ENCODE measurements at places on chromosomes 3 and 15.
A peak's percentile ranks its signal among the peaks of the same experiment; 100 is the strongest.

DNA sequence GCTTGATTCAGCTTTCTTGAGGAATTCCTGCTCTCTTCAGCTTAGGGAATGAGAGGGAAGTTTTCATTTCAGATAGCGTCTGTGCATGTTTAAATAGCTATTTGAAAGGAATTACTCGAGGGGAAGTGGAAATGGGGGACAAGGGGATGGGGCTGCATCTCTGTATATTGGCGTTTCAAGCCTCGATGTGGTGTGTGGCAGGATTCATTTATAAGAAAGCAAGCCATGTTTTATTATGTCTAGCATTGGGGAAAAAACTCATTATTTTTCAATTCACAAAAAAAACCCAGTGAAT lies 1.0 kb downstream of the ATP2C1 start:
- DNase-seq, result no peak

DNA sequence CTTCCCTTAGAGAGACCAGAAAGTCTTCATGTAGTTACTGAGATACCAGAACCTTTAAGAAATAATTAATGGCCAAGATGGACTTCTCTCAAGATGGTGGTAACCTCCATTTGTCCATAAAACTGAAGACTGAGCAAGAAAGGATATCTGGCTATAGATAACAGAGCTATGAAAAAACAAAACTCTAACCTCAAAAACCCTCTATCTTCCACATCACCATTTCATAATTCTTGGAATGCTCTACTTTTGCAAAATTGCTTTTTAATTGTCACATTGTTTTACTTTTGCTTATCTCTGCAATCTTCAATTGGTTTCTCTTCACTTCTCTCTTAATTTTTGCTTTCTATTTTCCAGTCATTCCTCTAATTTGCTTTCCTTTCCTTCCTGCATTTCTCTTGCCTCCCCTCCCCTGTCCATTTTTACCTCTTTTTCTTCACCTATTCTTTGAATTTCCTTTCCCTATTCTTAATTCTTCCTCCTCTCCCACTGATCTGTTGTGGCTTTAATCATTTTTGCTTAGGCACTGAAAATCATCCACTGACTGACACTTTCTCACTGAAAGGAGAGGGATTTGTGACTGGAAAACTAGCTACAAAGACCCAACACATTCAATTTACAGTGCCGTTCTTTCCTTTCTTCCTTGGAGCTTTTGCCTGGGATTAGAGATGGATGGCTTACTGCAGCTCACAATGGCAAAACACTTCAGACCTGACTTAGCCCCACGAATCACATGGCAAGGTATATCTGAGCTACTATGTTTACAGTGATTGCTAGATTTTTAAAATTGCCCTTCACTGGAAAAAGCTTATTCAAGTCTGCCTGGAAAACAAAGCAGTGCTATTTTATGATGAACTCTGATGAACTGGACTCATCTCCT lies 242.8 kb downstream of the CHST2 start:
- no peak for DNase-seq

- DNase-seq, result no peak
Measured at GRCh38 chr3:108042300-108042699, 48.5 kb downstream of the CD47 start.

- DNase-seq, result no peak
Measured at GRCh38 chr3:114336122-114336697, 42.4 kb downstream of the TIGIT start.

- no peak for DNase-seq
Measured at GRCh38 chr3:46463120-46463867, 1.4 kb downstream of the LTF start.

DNA sequence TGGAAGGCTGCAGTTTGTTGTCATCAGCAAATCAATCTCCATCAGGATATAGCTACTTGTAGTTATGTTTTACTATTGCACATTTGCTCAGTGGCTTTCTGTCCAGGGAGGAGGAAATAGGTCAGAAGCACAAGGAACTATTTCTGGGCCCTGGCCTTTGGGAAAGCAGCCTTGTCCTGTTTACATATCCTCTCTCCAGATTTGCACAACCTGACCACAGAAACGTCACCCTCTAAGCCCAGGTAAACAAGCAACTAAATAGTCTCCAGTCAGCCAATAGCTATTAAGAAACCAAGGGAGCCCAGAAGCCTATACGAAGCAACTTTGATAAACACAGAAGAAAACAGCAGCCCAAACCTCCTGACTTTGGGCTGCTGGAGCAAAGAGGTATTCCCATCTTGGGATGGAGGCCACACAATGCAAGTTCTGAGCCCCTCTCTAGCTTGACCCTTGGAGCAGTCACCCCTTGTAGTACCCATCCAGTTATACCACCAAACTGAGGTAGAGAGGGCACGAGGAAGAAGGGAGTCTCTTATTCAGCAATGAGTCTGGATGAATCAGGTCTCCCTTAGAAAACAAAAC lies 2.3 kb upstream of the FEM1B start:
- no peak for DNase-seq

DNA sequence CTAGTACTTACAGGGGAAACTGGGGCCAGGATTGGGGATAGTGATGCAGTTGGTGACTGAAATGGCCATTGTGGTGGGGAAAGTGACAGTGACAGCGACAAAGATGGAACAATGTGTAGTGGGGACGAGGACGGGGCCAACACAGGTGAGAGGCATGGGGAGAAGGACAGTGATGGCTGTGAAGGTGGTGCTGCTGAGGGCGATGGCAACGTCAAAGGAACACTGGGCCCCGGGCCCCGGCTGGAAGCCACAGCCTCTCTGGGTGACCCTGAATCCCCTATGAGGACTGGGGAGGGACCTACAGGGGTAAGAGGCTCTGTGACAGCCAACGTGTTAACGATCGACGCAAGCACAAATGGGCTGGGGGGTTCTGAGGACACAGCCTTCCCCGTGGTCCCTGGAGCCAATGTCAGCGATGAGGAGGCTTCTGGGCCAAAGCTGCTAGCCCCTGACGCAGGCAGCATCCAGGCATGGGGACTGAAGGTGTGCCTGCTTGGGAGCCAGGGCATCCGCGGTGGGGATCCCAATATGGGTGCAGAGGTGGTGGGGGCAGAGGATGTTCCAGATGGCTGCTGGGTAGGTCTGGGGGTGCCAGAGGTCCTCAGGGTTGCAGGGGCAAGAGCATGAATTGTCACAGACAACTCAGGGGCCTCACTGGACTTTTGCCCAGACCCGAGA lies 25.2 kb upstream of the GOLGA6C start:
- no peak for DNase-seq

DNA sequence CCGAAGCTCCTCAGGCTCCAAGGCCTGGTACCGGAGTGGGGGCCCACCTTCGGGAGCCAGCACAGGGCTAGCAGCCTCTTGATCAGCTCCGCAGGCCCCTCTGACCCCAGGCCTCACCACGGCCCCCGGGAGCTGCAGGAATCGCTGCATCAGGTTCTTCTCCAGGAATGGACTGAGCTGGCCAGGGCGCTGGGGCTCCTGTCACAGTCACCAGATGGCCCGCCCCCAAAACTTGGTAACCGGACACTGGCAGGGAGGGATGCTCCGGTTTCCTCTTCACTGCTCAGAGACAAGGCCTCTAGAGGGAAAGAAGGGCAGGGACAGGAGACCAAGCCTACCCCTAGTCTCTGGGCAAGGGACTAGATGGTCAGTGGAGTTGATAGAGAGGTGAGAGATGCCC lies 9.9 kb downstream of the AP3B2 start:
- DNase-seq, result no peak

DNA sequence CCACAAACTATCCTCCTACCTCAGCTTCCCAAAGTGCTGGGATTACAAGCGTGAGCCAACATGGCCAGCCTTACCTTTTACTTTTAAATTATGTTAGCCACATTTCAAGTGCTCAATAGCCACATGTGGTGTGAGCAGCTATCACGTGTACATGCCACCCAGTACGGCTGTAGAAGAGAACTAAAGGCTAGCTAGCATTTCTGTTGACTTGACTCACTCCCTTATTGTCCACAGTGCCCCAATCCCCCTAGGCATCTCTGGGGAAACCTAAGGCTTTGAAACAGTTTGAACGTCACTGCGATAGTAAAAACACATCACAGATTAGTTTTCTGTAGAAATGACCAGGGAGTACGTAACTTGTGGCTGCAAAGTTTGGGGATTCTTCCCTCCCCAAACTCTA lies 12.0 kb downstream of the C15orf40 start:
- DNase-seq, result no peak

- peak; percentile 50 for DNase-seq
Measured at GRCh38 chr3:30607032-30607833, 832 bp downstream of the TGFBR2 start.

GRCh38 chr15:89365462-89366065 lies 30.9 kb upstream of the POLG start:
- no peak for DNase-seq

GRCh38 chr3:187706971-187707370 lies 4.6 kb upstream of the RTP2 start:
- no peak for DNase-seq

DNA sequence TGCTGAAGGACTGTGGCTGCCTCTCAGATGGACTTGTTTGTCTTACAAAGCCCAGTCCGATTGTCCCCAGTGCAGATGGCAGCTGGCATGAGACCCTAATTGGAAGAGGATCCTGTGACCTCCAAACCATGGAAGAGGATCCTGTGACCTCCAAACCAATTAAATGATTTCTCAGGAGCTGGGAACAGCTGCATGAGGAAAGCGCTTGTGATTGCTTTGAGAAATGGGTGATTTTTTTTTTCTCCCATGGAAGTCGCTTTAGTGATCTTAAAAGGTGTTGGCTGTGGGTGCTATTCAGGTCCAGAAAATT lies 68.4 kb upstream of the LARS2 start:
- DNase-seq, result no peak

DNA sequence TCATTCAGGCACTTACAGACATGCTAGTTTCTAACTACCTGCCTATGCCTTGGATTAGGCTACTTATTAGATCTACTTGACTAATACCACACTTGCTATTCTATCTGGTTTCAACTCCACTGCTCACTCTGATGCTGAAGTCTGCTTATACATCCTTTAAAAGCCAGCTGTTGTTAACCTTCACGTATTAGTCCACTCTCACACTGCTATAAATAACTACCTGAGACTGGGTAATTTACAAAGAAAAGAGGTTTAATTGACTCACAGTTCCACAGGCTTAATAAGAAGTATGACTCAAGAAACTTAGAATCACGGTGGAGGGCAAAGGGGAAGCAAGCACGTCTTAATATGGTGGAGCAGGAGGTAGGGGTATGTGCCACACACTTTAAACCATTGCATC lies 47.7 kb upstream of the ANKRD28 start:
- DNase-seq, result no peak

DNA sequence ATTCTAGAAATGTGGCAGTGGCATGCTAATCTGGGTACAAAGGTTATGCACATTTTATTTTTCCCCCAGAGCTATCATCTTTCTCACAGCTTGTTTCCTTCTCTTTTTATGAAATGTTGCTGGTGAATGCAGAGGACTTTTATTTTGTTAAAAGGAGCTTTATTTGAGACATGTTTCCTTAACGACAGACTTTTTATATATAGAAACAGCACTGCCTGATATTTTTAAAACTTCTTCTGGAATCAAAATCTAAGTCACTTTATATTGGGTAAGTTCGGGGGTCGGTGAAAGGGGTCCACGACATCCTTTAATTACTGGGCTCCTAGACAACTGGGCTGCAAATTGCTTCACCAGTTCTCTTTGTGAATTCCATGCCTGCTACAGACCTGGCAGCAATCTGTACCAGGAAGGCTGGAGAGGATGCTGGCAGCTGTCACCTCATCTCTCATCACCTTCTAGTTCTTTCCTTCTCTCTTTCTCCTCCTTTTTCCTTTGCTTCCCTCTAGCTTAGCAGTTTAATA lies 464.7 kb downstream of the PDCD6IP start:
- no peak for DNase-seq

- DNase-seq, result no peak
Measured at GRCh38 chr3:188834349-188834748, 337.4 kb upstream of the TPRG1 start.

GRCh38 chr3:65342084-65342683 lies 654.4 kb upstream of the ADAMTS9 start:
- no peak for DNase-seq

DNA sequence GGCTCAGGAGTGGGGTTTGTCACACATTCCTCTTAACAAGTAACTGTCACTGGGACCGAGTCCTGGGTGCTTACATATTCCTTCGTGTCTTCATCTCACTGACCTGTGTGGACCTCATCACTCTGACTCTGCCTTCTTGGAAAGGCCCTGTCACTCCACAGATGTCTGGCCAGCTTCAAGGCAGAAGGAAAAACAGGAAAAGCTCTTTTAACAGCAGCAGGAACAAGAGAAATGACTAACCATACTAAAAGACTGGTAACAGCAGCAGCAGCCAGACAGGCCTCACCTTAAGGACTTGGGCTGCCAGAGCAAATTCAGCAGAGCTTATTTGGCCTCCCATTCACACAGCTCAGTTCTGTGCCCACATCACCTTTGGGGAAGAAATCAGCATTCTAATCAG lies 68.1 kb downstream of the USF3 start:
- no peak for DNase-seq

GRCh38 chr3:35393901-35394799 lies 245.2 kb upstream of the ARPP21 start:
- no peak for DNase-seq

DNA sequence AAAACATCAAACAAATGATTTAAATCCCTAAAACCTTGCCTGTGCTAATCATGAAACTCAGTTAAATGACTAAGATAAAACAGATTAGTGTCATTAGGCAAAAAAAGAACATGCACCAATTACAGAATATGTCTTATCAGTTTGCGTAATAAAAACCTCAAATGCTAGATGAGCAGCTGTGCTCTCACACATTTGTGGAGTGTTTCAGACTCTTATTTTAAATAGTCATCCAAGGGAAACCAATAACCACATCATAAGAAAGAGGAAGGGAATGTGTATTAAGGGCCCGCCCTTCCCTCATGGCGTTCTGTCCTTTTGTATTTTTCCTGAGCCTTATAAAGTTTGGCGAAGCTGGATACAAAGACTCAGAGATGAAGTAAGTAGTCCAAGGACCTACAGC lies 6.6 kb downstream of the SAMMSON start:
- DNase-seq, result no peak

DNA sequence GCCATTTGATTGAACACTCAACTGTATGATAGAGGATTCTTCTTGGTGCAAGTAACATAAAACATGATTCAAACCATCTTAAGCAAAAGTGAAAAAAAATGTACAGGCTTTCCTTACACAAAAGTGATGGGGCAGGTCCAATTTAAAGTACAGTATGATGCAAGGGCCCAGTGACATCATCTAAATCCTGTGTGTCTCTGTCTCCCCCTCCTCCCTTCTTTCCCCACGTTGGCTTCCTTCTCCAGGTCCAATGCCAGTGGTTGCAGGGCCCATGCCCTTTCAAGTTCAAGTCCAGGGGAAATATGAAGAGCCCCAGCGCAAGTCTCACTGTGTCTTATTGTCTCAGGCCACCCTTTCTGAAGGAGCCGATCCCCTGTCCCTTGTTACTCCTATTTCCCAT lies 332.3 kb downstream of the SHQ1 start:
- no peak for DNase-seq

- DNase-seq, result no peak
Measured at GRCh38 chr3:134608771-134609435, 41.9 kb downstream of the KY start.

GRCh38 chr3:53724566-53724965 lies 121.7 kb downstream of the CHDH start:
- no peak for DNase-seq

Data from activated CD8-positive, alpha-beta memory T cell treated with anti-CD3 and anti-CD28 coated beads for 1 hour (primary cell).